ENCODE measurements at places on chromosomes 7 and 10. TPM values are rescaled to one million over a fixed set of nuclear protein-coding genes. Genes with fewer than 3 reads are reported as not detected.

Gene ADCYAP1R1
- 4.8 TPM for total RNA-seq

Gene RSPH10B
- total RNA-seq: not detected

- DNase-seq: no peak
Measured at GRCh38 chr7:23065974-23066373, 39.6 kb upstream of the KLHL7 start.

GRCh38 chr10:12214763-12215218 lies 18.8 kb downstream of the CDC123 start:
- DNase-seq: no peak

- DNase-seq: no peak
Measured at GRCh38 chr10:89707372-89707771, 6.0 kb downstream of the KIF20B start.

Gene MMD2
- not detected for total RNA-seq

Gene PNLIPRP3
- total RNA-seq: not detected

GRCh38 chr10:100736809-100737354 lies 8.5 kb upstream of the PAX2 start:
- DNase-seq: no peak

DNA sequence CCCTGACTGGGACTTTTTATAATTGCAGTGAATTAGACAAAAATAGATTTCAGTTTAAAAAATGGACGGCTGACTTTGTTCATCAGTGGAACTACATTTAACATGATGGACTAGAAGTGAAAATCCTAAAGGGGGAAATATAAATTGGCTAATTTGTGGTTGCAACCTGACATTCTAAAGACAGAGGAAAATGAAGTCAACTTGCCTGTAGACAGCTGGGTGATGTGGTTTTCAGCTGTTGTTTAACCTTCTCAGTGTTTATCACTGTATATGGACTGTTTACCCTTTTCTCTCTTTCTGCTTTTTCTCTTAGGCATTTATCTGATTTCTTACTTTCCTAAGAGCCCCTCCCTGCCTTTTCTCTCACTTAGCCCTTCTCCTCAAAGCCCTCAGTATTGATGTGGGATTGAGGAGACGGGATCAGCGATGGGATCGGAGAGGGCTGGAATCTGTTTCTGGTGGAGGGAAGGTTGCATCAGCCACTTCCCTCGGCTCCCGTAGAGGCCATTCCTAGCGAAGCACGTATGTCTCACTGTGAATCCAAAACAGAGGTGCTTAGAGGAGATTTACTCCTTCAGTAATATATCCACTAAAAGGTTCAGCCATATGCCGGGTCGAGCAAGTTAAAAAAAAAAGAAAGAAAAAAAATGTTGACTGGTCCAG lies 109.0 kb upstream of the KLF6 start:
- DNase-seq: no peak

Gene SEMA3D
- total RNA-seq: 1.1 TPM

DNA sequence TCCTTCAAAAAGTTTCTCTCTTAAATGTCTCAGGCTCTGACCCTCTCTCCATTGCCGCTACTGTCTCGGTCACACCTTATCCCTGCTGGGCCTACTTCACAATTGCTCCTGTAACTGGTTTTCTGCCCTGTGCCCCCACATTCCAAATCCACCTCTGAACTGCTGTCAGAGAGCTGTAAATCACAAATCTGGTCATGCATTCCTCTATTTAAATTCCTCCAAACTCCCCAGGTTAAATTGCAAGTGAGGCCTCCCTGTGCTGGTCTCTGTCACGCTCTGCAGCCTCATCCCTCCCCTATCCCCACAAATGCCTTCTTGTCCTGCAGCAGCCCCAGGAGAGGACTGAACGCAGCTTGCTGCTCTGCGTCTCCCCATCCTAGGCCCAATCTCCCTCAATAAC lies 40.4 kb upstream of the CDCA7L start:
- no peak for DNase-seq

DNA sequence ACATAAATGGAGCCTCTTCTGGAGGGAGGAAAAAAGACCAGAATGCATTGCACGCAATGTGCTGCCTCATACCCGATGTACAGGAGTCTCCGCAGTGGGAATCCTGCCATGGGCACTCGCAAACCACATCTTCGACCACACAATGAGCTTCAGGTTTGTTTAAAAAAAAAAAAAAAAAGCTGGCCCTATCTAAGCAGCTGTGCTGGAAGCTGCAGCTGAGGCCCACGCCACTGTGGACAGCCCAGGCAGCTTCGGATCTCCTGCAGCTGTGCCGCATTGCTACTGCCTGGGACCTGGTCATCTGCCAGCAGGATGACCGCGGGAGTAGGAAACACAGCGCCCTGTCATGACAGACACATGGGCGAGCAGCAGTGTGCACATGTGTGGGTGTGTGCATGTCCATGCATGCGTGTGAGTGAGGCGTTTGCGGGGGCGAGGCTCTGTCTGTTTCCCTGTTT lies 26.0 kb downstream of the EN2 start:
- DNase-seq: no peak

DNA sequence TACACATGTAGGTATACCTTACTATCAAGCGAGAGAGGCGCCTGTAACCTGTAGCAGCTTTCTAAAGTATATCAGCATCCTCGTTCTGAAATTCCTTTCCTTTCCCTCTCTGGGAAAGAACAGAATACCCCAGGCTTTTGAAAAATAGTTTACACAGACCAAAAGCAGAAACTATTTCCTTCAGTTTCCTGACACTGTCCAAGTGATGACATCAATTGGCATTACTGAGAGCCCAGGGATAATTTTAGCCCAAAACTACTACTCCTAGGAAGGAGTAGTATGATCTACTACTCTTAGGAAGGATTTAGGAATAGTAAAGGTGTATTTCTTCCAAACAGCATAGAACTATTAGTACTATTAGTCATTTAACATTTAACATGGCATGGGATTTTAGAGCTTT lies 6.0 kb downstream of the GNG11 start:
- DNase-seq: no peak

- DNase-seq: no peak
Measured at GRCh38 chr10:57145548-57145947, 784.5 kb upstream of the ZWINT start.

DNA sequence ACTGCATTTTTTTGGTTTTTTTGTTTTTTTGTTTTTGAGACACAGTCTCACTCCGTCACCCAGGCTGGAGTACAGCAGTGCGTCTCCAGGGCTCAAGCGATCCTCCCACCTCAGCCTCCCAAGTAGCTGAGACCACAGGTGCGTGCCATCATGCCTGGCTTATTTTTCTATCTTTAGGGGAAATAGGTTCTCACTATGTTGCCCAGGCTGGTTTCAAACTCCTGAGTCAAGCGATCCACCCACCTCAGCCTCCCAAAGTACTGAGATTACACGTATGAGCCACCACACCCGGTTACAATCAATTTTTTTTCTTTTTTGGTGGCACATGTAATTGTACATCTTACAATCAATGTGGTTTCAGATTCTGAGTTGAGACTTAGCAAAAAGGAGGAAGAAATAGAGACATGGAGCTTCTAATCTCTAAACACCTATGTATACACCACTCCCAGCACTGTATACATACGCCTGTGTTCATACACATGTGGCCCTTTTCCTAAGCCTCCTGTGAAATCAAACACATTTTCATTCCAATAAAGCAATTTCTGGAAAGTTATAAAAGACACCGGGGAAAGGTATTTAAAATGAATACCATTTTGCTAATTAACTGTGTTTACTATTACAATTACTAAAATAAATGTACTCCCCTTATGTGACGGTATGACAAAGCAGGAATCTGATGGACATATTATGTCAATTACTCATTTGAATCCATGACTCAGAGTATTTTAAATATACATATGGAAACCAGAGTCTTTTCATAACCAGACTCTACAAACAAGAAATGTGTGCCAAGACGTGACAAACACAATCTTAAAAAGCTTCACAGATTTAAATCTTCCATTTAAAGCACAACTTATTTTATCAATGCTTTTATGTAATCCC lies 40.9 kb downstream of the SMURF1 start:
- DNase-seq: no peak

- DNase-seq: no peak
Measured at GRCh38 chr7:158284617-158285382, 302.8 kb downstream of the PTPRN2 start.

GRCh38 chr10:132859084-132859855 lies 73.3 kb upstream of the NKX6-2 start:
- DNase-seq: peak; percentile 38

DNA sequence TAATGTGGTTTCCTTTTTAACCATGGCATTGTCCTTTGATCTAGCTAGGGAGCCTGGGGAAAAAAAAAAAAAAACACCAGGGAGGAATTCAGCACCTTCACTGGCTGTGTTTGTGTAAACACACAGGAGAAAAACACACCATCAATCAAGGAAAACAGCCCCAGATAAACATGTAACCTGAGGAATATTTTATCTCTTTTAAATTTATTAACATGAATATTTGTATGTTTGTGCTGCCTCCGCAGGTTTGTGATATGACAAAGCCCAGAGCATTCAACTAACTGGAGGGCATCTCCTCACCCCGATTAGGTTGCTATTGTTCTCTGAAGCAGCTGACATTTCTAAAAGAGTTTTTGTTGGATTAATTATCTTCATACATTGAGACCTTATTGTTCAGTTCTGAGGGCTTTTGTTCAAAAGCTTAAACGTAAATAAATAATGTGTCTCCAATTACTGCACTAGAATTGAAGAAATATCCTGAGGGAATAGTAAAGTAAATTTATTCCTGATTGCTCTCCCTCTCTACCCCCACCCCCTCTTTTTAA lies 89.4 kb upstream of the SEMA3E start:
- DNase-seq: no peak

- peak; percentile 5 for DNase-seq
Measured at GRCh38 chr7:6320791-6321190, 48.4 kb upstream of the CYTH3 start.

Gene ADIRF
- 43.2 TPM for total RNA-seq

DNA sequence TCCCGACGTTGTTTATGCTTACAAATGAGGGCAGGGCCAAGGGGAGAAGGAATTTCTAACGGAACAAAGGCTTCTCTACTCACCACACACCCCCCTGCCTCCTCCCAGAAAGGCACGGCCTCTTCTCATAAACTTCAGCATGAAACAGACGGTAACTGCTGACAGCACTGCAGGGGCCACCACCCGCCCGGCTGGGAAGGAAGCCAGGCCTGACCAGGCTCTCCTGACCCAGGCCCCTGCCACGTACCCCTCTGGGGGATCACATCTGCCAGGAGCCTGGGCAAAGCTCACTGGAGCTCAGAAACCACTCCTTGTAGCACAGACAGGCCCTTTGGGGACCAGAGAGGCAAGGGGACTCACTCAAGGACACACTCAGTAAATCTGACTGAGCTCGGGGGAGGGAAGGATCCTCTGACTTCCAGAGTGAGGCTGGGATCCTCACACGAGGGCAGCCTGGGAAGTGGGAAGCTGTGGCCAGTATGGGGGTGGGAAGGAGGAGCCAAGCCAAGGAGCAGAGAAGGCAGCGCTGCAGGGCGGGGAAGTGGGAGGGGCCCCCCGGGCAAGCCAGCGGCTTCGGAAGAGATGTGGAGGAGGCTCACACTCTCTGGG lies 46.1 kb downstream of the ZCCHC24 start:
- DNase-seq: peak; percentile 94

DNA sequence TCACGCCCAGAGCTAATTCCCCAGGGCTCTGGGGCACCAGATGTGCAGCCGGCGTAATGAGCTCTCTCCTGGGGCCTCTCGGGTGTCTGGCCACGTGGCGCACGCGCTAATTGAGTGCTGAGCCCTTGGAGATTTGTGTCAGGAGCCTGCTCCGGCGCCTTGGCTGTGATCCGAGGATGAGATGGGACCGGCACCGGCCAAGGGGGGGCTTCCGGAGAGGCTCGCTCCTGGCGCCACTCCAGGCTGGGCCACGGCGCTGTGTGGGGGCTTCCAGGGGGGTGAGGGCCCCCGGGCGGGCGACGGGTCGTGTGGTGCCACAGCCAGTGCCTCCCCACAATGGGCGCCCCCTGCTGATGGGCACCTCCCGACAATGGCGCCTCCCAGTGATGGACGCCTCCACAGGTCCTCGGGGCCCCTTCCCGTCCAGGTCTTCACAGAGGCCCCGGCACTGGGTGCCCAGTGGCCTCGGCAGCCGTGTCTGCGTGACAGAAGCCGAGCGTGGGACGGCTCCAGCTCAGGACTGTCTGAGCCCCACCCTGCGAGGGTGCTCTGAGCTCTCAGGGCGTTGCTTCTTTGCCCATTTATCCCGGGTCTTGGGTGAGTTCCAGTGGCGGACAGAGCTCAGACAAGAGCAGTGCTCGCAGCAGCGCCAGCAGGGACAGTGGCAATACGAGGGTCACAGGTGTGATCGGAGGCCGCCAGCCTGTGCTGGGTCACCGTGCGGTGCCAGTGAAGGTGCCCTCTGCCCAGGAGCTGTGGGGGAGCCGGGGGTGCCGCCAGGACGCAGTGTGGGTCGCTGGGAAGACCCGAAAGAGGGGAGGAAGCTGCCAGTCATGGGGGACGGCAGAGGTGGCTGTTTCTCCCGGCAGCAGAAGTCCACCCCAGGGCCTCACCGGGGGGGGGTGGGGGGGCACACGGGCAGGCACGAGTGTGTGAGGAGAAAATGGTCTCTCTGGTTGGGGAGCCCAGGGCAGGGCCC lies 8.2 kb upstream of the NKX6-2 start:
- DNase-seq: no peak

DNA sequence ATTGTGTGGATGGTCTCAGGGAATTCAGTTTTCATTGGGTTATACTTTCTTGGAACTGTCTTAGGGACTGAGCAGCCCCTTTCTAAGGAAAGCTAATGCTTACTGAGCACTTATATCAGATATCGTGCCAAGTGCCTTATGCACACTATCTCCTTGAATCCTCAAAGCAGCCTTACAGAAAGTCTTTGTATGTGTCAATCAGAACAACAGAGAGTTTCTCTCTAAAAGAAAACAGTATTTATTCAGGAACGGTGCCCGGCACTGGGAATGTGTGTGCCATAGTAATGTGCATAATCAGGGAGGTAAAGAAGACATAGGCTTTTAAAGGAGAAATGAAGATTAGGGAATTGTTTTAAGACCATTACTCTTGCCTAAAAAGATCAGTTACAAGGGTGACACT lies 17.3 kb downstream of the ANTXRL start:
- DNase-seq: no peak

- DNase-seq: no peak
Measured at GRCh38 chr7:142954680-142955268, 7.4 kb downstream of the KEL start.

GRCh38 chr7:69791739-69792138 lies 193.5 kb downstream of the AUTS2 start:
- no peak for DNase-seq

GRCh38 chr7:133369130-133369529 lies 116.3 kb downstream of the EXOC4 start:
- no peak for DNase-seq

Gene CCDC126
- total RNA-seq: 10.8 TPM

- no peak for DNase-seq
Measured at GRCh38 chr7:21346297-21346696, 81.6 kb upstream of the SP4 start.

DNA sequence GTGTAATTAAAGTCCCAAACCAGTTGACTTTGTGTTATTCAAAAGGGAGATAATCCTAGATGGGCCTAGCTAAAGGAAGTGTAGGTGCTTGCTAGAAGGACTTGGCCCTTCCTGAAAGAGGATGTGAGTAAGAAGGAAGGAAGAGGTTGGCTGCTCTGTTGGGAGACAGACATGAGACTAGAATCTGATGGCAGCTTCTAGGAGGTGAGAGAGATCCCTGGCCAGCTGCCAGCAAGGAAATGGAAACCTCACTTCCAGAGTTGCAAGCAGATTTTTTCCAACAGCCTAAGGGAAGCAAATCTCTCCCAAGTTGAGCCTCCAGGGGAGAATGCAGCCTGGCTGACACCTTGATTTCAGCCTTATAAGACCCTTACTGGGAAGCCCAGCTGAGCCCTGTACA lies 368.4 kb upstream of the ZMIZ1 start:
- DNase-seq: peak; percentile 54

Gene OGDHL
- 1.8 TPM for total RNA-seq
